ENCODE measurements at places on chromosomes 5 and 9.

- DNase-seq, result no peak
These were observed 92.5 kb downstream of the MSX2 start for GRCh38 chr5:174816858-174817257.

GRCh38 chr5:167745868-167746267 is 545.6 kb upstream of the WWC1 start:
- no peak for DNase-seq

DNA sequence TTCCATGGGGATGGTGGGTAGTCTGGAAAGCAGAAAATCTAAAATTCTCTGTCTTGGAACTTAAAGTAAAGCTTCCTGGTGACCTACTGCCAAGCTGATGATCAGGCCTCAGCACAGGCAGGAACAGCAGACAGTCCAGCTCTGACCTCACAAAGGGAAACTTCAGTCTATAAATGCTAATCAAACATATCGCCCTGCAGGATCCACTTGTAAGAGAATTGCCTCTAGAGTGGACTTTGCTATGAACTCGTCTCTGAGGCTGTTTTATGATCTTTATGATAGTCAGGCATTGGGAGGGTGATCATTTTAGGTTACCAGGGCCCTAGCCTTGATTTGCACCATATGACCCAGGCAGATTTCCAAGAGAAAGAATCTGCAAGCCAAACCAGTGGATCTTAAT is 67.6 kb upstream of the SELENOP start:
- no peak for DNase-seq

- no peak for DNase-seq
These were observed 36.6 kb downstream of the NLN start for GRCh38 chr5:65758546-65759144.

GRCh38 chr9:110528645-110529044 is 50.9 kb downstream of the SVEP1 start:
- DNase-seq, result no peak
